NCI-H2081 treated with DMSO at 0.1 percent for 48 hours (cell line): ENCODE measurements at places on chromosomes 11 and 22.

DNA sequence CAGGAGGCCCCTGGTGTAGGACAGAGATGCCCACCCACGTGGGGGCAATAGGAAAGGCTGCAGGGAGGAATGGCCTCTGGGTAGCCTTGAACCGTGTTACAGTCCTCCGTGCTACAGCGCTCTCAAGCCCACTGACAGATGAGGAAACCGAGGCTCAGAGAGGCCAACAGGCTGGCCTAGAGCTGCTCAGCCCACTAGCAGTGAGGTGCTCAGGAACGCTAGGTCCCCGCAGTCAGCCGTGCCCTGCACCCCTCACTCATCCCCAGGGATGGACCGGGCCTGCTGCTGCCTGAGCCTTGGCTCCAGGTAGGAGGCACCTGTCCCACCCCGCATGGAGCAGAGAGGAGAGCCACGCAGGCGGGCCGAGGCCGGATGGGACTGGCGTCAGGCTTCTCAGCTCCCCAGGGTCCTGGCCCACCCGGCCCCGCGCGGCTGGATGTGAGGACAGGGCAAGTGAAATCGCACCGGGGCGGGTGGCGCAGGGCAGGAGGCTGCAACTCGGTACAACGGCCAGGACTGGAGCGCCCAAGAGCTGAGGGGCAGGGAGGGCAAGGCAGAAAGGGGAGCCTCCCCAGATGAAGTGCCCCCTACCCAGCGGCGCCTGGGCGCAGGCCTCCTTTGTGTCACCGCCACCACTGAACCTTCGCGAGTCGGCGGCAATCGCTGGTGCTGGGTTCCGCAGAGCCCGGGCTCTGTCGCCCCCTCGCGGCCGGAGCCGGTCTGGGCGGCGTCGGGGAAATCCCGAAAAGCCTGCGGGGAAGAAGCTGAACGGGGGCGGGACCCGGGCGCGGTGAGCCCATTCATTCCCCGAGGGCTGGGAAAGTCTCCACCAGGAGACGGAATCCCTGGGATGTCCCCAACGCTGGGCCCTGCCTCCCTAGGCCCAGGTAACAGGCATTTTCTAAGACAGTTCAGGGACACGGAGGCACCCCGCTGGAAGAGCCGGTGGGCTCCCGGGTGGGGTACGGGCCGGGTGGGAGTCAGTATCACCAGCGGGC, 8.4 kb upstream of the SLC2A11 start:
- peak; percentile 39 for DNase-seq

- no peak for DNase-seq
Observed at GRCh38 chr11:70297341-70297740, 26.9 kb downstream of the PPFIA1 start.

GRCh38 chr11:48041877-48042695, 61.7 kb downstream of the PTPRJ start:
- DNase-seq = no peak

DNA sequence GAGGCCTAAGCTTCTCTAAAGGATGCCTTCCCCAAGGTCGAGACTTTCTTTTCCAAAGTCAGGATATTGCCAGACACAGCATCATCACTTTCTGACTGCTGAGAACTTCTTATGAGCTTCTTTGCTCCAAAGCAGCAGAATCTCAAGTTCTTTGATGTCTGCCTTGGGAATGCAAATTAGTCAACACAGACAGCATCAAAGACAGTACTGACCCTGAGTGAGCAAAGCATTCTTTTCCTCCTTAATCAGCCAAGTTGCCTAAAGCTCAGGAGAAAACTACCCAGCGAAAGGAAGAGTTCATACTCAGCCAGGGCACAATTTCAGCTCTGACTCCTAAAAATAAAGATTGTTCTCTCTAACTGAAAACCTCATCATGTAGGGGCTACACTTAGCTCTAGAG, 98.0 kb downstream of the SLC36A4 start:
- no peak for DNase-seq

DNA sequence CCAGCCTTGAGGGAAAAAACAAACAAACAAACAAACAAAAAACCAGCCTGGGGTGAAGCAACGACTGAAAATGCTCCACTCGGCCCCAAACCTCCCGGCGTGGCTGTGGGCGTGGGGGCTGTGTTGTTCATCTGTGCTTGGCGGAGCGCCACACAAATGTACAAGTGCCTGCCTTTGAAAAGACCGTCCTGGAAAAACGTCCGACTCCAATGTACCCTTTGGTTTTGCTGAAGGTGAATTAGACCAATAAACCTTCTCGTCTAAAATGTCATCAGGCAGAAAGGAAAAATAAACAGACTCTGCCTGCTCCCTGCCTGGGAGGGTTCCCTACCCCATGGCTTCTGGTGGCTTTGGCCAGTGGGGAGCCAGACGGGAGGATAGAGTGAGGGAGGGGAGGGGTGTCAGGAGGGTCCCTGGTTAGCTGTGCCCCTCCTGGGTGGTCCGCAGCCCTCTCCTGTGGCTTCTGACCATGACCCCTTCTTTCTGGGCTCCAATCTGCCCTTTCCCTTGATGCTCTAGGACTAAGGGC, 93.9 kb downstream of the TRMU start:
- no peak for DNase-seq

DNA sequence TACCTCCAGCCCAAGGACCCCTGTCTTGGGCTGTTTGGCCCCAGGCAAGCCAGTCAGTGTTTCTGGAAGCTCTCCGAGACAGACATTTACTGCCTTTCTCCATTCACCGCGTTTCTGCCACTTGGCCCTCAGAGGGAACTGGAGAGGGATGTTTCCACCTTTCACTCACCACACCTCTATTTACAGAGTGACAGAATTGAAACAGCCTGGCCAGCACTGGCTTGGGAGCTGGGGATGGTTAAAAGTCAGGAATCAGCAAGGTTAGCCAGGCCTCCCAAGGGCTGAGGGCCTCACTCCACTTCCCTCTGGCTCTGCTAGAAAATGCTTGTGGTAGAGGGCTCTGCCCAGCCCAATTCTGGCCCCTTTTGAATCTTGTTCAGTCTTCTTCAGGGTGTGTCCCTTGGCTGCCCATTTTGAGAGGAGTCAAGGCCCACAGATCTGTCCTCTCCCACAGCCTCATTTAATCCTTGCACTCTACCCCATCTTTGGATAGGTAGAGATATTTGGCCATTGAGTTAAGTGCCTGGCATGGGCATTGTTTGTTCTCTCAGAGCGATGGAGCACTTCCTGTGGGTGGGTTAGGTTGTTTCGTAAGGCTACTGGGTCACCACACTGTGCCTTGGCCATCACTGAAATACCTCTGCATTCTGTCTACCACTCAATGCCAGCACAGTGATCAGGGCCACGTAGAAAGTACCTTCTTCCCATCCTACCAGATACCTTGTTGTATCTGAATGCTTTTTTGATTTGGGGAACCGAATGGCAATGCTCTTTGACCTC, 119.2 kb downstream of the MICAL2 start:
- no peak for DNase-seq

GRCh38 chr11:60513496-60514460, 1.4 kb upstream of the MS4A13 start:
- DNase-seq = no peak

GRCh38 chr11:26780376-26781085, 58.7 kb upstream of the SLC5A12 start:
- no peak for DNase-seq

DNA sequence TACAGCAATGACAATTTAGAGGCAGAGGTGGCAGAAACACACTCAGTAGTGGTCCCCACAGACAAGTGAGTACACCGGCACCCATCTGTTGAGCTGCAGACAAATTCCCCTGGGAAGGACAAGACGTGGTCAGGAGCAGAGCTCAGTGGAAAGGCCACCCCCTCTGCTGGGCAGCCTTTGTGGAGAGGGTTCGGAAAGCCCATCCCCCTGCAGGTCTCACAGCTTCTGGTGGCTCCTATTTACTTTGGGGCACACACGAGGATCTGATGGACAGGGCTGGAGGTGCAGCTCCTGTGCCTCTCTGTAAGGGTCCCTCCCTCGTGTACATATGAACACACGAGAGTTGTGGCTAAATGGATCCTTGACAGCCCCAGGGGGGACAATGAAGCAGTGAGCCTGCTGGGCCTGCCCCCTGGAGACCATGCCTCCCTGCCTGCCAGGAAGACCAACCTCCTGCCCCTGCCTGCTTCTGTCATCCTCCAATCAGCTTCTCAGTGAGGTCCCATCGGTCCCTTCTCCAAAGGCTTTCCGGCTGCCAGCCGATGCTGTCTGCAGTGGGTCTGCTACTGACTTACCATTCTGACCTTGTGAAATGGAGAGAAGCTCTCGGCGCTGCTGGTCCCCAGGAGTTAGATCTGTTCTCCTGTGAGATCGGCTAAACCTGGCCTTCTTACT, 161.5 kb downstream of the CACNA1I start:
- DNase-seq = no peak

GRCh38 chr22:31627223-31627731, 34.7 kb downstream of the PISD start:
- DNase-seq = no peak

GRCh38 chr22:37381489-37381888, 45.8 kb downstream of the ELFN2 start:
- DNase-seq = no peak

DNA sequence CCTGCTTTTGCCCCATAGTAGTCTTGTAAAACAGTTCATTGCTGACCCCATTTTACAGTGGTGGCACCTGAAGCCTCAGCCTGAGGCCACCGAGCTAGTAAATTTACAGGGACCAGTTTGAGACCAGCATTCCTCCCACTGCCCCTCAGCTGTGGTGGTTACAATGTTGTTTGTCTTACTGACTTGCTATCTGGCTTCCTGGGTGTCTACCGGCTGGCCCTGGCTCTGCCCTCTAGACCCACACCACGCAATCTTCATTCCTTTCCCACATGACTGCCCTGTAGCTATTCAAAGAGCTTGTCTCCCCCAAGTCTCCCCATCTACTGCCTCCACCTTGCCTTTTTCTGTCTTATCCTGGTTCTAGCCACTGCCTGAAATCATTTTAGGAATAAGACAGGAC, 20.8 kb downstream of the PIK3IP1 start:
- DNase-seq = no peak

DNA sequence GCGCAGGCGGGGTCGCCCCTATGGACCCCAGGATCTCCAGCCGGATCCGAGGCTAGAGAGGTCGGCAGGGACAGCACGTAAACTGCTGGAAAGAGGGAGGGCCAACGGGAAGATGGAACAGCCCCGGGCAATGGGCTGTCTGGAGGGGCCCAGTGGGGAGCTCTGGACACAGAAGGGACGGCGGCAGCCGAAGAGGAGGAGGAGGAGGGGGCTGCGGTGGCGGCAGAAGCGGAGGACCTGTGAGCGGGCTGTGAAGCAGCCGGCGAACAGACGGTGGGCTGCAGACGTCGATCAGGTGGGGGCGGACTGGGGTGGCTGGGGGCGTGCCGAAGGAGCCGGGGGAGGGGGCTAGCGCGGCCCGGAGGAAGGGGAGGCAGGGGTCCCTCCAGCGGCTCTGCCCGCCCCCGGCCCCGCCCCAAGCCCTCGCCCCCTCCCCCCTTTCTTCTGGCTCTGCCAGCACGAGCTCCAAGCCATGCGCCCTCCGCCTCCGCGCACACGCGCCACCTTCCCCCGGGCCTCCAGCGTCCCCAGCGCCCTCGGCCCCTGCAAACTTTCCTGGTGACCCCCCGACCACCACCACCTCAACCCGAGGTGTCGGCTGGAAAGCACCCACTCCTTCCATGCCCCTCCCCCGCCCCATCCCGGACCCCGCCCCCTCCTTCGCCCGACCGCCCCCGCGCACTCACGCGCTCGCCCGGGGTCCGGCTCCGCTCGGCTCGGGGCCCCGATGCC, 432 bp downstream of the TNKS1BP1 start:
- DNase-seq = no peak

GRCh38 chr11:116312570-116313391, 460.0 kb downstream of the BUD13 start:
- DNase-seq = peak; percentile 77

DNA sequence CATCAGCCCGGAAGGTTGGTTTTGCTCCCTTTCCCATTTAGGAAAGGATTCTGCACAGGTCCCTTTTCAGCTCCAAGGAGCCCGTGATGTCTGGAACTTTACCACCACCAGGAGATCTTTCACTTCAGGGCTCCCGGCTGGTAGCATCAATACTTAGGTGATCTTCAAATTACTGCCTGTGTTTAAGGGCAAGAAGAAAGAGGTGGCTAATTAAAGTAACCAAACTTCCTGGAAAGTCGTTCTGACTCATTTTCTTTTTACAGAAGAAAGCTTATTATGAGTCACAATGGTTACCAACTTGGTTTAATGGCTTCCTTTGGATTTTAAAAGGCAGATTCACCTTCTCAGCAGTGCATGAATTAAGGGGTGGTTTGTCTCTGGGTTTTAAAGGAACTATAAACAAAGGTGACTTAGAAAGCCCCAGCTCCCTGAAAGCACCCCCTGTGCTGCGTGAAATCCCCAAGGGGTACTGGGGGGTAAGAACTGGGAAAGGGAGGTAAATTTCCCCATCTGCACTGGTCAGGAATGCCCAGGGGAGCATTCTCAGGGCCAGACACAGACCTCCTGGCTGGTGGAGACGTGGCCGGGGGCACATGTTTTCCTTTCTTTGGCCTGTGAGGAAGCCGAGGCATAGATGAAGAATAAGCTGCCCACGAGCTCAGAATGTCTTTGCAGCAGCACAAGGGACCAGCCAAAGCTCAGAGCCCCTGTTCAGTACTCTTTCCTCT, 8.8 kb downstream of the POU2F3 start:
- no peak for DNase-seq

GRCh38 chr11:127119356-127119755, 118.8 kb upstream of the KIRREL3 start:
- no peak for DNase-seq

DNA sequence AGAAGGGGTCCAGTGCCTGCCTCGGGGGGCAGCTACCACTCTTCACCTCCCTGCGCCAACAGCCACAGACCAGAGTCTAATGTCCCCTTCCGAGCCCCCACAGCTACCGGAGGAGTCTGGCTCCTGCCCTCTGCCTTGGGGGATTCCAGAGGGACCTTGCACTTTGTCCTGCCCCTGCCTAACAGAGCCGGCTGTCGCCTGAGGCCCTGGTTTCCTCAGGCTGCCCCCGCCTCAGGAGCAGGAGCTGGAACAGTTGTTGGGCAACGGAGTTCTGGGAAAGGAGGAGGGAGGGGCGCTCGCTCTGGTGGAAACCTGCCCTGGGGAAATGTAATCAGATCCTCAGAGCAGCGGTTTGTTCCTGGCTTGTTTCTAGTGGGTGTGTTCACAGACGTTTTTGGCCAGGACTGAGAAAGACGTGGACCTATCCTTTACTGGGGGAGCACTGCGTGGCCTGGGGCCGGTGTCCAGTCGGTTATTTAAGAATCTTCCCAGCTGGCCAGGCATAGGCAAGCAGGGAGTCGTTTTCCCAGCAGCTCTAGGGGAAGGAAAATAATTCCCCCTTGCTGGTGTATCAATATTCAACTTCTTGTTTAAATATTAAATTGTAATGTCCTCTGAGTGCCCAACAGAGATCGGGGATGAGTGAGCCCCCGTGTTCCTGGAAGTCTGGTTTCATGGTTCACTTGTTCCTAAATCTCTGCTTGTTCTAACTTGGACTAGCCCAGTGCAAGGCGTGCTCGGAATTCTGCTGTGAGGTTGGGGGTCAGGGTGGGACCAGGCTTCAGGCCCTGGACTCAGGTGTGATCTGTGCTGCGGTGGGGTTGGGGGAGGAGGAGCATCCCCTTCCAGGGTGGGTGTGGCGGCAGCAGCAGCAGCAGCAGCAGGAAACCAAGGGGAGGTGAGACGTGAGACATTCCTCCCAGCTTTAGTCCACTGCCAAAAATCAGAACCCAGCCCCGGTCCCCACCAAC, 32.1 kb downstream of the A4GALT start:
- DNase-seq = peak; percentile 40
